Brain pericyte (primary cell): ENCODE measurements at places on chromosomes 12 and 14.

GRCh38 chr12:112711026-112711425 is 80.5 kb upstream of the RPH3A start:
- DNase-seq: no peak

GRCh38 chr12:131872154-131873051 is 22.0 kb upstream of the ULK1 start:
- DNase-seq: no peak

DNA sequence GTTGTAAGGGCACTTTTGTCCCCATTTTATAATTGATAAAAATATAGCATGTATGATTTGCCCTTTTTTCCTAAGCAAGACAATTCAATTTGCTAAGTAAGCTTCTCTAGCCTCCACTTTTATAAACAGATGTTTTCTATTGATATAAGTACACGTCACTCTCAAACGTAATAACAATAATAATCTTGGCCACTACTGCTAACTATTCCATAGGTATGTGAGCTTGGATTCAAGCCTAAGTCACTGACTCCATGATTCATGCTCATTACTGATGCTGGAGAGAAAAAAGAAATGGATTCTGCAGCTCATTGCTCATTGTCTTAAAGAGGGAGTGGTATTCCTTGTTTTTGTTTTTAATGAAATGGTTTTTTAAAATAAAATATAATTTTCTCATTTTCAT is 661.0 kb downstream of the GALC start:
- no peak for DNase-seq

DNA sequence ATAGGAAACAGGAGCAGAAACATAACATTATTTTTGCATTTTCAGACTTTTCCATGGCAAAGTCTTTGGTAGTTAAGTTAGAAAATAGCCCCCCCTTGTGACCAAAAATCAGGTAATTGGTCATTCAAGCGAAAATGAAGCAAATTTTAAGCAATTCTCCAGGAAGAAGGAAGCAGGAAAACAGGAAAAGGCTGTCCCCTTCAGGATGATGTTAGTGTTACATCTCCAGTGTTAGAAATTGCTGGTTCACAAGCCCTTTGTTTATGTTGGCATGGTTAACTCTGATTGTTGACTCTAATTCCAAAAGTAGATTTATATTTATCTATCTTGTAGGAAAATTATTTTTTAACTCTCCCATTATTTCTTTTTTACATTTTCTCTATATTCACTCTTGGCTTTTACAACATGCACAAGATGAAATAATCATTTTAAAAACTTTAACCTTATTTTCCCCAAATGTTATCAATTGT is 18.8 kb upstream of the GAS2L3 start:
- DNase-seq: peak; percentile 79

GRCh38 chr12:95481072-95481471 is 7.1 kb downstream of the METAP2 start:
- DNase-seq: no peak

- DNase-seq: no peak
Measured at GRCh38 chr14:33254861-33255395, 316.2 kb downstream of the NPAS3 start.

DNA sequence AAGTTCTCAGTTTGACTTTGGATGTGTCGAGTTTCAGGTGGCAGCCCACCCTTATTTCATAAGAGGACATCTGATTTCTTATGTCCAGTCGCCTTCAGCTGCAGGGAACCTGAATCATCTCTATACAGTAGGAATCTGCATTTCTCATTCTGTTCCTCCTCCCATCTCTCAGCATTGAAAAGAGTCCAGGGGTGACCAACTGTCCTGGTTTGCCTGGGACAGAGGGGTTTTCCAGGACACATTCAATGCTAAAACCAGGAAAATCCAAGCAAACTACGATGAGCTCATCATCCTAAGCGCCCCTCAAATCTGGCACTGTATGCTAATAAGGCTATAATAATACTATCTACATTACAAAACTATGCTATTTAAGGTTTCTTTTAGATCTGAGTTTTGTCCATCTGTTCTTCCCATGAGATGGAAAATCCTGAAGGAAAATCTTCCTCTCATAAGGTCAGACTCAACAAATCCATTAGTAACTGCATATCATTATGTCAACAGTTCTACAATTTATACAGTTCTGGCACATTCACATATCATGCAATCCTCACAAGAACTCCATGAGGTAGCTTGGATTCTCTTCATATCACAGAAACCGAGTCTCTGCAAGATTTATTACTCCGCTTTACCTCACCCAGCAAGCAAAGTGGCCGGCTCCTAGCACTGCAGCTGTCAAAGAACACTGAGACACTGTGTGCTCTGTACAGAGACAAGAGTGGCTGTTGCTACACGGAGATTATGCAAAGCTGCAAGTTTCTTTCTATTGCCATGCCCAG is 15.6 kb upstream of the CALM1 start:
- no peak for DNase-seq

GRCh38 chr14:44462381-44462780 is 44.7 kb downstream of the FSCB start:
- no peak for DNase-seq

DNA sequence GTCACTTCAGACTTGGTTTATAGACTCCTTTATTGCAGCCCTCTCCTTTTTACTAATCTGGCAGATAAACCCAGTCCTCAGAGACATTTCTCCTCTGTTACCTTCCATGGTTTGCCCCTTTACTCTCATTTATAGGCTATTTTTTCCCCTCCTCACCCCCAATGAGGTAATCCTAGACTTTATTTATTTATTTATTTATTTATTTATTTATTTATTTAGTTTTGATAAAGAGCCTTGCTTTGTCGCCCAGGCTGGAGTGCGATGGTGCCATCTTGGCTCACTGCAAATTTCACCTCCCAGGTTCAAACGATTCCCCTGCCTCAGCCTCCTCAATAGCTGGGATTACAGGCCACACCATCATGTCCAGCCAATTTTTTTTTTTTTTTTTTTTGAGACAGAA is 8.4 kb downstream of the FGD4 start:
- DNase-seq: no peak

DNA sequence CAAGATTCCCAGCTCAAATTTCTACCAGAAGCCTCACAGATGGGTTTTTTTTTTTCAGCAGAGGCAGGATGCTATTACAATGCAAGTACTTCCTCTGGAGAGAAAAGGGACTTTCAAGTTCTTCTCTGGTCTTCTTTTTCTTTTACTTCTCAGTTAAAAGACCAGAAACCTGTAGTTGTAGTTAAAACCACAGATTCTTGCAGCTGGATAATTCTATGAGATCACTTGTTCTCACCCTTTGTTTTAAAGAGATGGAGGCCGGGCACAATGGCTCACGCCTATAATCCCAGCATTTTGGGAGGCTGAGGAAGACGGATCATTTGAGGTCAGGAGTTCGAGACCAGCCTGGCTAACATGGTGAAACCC is 47.6 kb upstream of the OVCH1 start:
- DNase-seq: no peak

GRCh38 chr14:45134051-45134958 is at the start of gene FKBP3:
Gene FKBP3 (minus strand): TSS chr14:45134481. CDS start chr14:45134456, 25 bp downstream.
- DNase-seq: peak; percentile 93

- no peak for DNase-seq
Measured at GRCh38 chr14:52048641-52049204, 20.1 kb downstream of the NID2 start.

DNA sequence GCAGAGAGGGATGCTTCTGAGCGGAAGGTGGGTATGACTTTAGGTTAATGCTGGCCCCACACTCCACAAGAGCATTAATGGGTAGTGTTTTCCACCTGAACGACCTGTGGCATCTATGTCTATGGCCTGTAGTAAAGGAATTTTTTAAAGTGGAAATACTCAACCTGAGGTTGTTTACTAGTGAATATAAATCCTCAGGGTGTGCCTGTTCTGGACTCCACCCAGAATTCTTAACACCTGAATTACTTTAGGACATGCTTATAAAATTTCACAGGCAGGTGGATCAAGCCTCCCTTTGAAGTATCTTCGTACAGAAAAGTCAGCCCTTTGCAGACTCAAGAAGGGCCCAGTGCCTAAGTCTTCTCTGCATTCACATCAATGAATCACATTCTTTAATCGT is 196.1 kb downstream of the ESR2 start:
- no peak for DNase-seq

DNA sequence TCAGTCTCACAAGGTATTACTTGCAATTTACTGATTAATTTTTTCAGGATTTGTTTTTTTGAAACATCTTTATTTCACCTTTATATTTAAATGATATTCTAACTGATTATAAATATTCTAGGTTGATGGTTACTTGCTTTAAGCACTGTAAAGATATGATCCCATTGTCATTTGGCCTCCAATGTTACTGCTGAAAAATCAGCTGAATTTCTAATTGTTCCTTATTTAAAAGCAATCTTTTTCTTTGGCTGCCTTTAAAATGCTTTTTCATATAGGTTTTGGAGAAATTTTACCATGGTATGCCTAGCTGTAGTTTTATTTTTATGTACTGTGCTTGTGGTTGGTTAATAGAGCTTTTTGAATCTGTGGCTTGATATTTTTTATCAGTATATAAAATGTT is 275.6 kb upstream of the PPFIA2 start:
- DNase-seq: no peak

GRCh38 chr14:63039866-63040265 is 5.4 kb downstream of the KCNH5 start:
- DNase-seq: no peak

DNA sequence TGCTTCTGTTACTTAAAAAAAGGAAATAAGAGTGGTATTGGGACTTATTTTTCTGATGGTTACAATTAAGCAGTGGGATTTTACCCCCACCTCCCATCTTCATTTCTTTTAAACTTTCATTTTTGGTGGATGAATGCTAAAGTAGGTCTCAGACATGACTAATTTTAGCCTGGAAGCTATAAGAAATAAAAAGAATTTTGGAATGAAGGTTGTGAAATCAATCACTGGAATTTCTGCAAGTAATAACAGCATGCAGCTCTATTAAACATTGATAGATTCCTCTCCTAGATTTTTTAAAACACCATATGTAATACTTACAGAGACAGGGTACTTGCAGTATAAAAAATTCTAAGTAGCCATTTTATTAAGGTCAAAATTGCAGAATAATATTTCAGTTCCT is 164.2 kb upstream of the CLEC14A start:
- no peak for DNase-seq

DNA sequence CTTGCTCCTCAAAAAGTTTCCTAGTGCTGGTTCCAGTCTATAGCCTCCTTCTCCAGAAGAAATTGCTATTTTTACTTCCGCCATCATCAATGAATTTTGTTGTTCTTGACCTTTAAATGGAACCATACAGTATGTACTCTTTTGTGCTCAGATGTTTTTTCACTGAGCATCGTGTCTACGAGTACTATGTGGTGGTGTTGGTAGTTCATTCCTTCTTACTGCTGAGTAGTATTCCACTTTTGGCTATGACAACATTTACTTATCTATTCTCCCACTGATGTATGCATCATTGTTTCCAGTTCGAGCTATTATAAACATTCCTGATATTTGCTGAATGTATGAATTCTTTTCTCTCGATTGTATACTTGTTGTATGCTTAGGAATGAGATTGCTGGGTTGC is 28.6 kb downstream of the SLC2A14 start:
- DNase-seq: no peak

DNA sequence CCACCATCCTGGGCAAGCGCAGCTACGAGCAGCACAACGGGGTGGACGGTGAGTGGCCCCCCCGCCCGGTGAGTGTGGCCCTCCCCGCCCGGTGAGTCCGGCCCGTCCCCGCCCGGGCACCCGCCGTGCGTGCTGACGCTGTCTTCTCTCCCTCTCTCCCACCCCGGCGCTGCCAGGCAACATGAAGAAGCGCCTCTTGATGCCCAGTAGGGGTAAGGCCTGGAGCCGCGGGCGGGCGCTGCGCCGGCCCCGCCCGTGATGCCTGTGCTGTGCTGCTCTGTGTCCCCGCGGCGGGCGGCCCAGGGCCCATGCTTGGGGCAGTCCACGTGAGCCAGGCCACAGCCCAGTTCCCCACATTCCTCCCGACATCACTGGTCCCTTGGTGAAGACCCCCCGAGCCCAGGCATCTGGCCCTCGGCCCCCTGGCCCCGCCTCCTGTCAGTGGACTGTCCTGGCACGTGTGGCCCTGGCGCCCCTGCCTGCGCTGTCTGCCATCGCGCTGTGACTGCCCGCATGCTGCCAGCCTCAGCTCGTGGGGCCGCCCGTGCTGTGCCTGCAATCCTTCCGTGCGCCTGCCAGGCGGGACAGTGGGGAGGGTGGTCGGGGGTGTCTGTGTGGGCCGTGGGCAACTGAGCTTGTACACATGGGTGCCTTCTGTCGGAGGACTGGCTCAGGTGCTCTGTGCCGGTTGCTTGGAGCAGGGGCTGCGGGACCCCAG is 7.9 kb upstream of the CRIP2 start:
- DNase-seq: no peak

- no peak for DNase-seq
Measured at GRCh38 chr12:122788387-122788786, 14.0 kb downstream of the CCDC62 start.

DNA sequence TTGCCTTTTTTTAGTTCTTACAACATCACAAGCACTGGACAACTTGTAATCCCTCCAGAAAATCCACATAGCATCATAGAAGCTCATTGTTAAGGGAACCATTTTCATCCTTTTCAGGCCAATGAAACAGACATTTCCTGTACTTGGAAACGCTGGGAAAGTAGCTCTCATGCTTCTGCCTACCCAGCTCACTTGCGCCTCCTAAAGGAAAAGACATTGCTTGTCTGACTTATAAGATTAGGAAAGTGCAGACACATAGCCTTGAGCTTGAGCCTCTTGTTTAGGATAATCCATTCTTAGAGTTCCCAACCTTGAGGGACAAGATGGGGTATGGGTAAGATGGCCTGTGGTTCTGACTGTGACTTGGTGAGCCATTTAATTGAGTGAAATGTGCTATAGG is 589.5 kb downstream of the NOVA1 start:
- DNase-seq: no peak

GRCh38 chr14:93006567-93007051 is 83.7 kb downstream of the CHGA start:
- DNase-seq: no peak

GRCh38 chr14:64671591-64671990 is 32.6 kb upstream of the PLEKHG3 start:
- no peak for DNase-seq

DNA sequence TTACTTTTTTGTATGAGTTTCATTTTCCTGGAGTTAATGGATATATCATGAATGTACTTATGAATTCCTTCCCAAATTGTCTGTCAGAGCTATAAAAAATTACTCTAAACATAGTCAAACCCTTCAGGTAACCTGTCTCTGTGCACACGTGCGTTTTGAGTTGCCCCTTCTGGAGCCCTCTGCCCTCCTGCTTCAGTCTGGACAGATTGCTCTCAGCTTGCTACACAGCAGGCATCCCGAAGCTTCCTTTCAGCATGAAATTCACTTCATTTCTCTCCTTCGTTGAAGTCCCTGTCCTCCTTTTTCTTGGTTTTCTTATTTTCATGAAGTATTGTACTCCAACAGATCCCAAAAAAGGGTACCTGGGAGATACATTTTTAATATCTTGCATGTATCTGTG is 47.3 kb downstream of the FNTB start:
- no peak for DNase-seq

GRCh38 chr12:59122784-59123183 is 202.5 kb upstream of the LRIG3 start:
- no peak for DNase-seq

DNA sequence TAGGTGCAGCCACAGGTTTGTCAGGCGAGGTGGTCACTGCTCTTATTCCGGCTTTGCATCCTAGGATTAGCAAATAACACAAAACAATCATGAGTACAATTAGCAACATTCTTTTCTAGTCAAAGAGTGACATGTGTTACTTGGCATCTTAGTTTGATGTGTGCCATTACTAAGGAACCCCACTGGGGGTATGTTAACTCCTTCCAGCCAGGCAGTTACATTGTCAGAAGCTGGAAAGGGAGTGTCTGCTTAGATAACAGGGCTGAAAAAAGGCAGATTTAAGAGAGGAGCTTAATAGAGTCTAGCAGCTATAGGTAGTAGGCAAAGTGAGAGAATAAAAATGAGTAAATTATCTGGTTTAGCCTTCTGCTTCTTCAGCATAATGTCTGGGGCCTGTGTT is 30.5 kb upstream of the METAP2 start:
- no peak for DNase-seq
